Glutamatergic neuron (in vitro differentiated cells): ENCODE measurements at places on chromosomes 6 and 20. TPM values are rescaled to one million over a fixed set of nuclear protein-coding genes. Genes with fewer than 3 reads are reported as not detected.

Gene OSER1
- total RNA-seq: 31.9 TPM

Gene PARD6B
- 4.0 TPM for total RNA-seq

Gene PHACTR1
- total RNA-seq: 50.7 TPM

Gene SLX4IP
- total RNA-seq: 7.9 TPM

Gene KIF13A
- 26.7 TPM for total RNA-seq

Gene MYBL2
- total RNA-seq: 19.0 TPM

Gene C20orf204
- 3.9 TPM for total RNA-seq

Gene ANKEF1
- 4.3 TPM for total RNA-seq

Gene TMEM170B
- total RNA-seq: 11.0 TPM

Gene COX4I2
- not detected for total RNA-seq

Gene BMP5
- total RNA-seq: 1.1 TPM

Gene DHX16
- total RNA-seq: 26.9 TPM

Gene KIAA1755
- total RNA-seq: 1.6 TPM

Gene BICRAL
- 11.0 TPM for total RNA-seq

Gene TOX2
- total RNA-seq: 11.0 TPM

Gene RAMACL
- 9.5 TPM for total RNA-seq

Gene TRIM10
- not detected for total RNA-seq

Gene LPA
- 1.9 TPM for total RNA-seq

Gene GJA10
- total RNA-seq: not detected

Gene GSTA2
- not detected for total RNA-seq

Gene C2
- total RNA-seq: not detected

Gene HMGN3
- 43.0 TPM for total RNA-seq

Gene BFSP1
- total RNA-seq: 0.69 TPM

Gene OR2H1
- not detected for total RNA-seq

Gene RNF8
- total RNA-seq: 21.0 TPM
